Endothelial cell of umbilical vein (primary cell): ENCODE measurements at places on chromosomes 6 and 20. TPM values are rescaled to one million over a fixed set of nuclear protein-coding genes. Genes with fewer than 3 reads are reported as not detected.

CST4 gene
- total RNA-seq, result not detected in 2 replicates

OXT gene
- total RNA-seq, result not detected in 2 replicates

LTA gene
- 0.46 TPM in 1 of 2 replicates, not detected in the other for total RNA-seq

RTEL1 gene
- total RNA-seq, result 38.6 and 44.9 TPM in 2 replicates

COX7A2 gene
- total RNA-seq, result 426 and 455 TPM in 2 replicates

MYH7B gene
- 0.07 TPM in 1 of 2 replicates, not detected in the other for total RNA-seq

C6orf141 gene
- 13.7 and 15.5 TPM in 2 replicates for total RNA-seq

IL17A gene
- not detected in 2 replicates for total RNA-seq

RXRB gene
- total RNA-seq, result 43.4 and 45.6 TPM in 2 replicates

- H3K4me1 ChIP-seq, result peaks cover 13% of the 10 kb centered on the region
- no peak overlapping the region for H3K27ac ChIP-seq
- no peak for DNase-seq
- H3K36me3 ChIP-seq, result no peaks in the 10 kb centered on the region
- no peaks in the 10 kb centered on the region for H3K27me3 ChIP-seq
Measured at GRCh38 chr6:4816904-4817303, 40.7 kb downstream of the CDYL start.

- peaks cover 44% of the 10 kb centered on the region for H3K36me3 ChIP-seq
- no peaks in the 10 kb centered on the region for H3K27me3 ChIP-seq
- peaks cover 60% of the 10 kb centered on the region for H3K4me1 ChIP-seq
- peak; percentile 50 for DNase-seq
Measured at GRCh38 chr6:52509281-52510212, 67.3 kb downstream of the TRAM2 start.

GRCh38 chr6:42380228-42380979 is 71.3 kb downstream of the TRERF1 start:
- DNase-seq, result no peak
- H3K4me3 ChIP-seq, result no peak overlapping the region
- no peak overlapping the region for H3K27ac ChIP-seq
- peaks cover 2% of the 10 kb centered on the region for H3K27me3 ChIP-seq

DNA sequence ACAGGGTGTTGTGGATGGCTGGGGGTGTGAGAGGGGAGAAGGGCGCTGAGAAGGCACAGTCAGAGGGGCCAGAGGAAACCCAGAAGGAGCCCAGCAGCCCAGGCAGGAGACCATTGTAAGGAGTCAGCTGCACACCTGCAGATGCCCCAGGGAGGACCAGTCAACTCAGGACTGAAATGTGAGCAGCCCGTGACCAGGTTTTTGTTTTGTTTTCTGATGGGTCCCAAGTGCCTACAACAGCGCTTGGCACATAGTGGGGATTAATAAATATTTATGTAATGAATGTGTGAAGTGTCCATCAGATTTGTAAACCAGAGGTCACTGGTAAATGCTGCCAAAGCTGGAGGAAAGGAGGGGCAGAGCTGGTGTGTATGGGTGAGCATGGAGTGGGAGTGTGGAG is 30.2 kb downstream of the TRAM2 start:
- no peak overlapping the region for H3K27ac ChIP-seq
- DNase-seq, result no peak
- H3K4me1 ChIP-seq, result peaks cover 80% of the 10 kb centered on the region
- H3K36me3 ChIP-seq, result no peaks in the 10 kb centered on the region

DNA sequence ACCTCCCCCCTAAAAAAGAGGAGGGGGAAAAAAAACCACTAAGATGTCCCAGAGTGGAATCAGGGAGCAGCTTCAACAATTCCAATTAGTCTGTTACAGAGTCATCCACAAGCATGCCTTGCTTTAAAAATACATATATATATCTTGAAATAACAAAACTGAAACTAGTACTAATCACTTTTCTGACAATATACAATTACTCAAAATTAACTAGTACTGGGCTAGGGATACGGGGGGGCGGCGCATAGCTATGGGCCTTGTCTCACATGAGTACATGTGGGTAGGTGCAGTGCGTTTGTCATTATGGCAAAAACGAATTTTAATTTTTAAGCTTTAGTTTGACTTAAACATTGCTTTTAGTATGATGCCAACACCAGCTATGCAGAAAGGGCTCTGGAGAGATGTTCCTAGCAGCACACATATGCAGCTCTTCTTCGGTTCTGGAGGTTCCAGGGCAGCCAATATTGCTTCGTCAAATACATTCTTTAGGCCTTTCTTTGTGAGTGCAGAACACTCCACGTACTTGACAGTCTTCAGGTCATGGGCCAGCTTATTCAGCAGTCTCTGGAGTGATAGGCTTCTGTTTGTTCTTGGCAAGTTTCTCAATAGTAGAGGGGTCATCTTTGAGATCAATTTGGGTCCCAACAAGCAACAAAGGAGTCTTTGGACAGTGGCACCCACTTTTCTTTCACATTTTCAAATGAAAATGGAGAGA is 38.8 kb downstream of the ITCH start:
- H3K36me3 ChIP-seq, result peaks cover 2% of the 10 kb centered on the region
- H3K27me3 ChIP-seq, result no peaks in the 10 kb centered on the region
- no peak overlapping the region for H3K27ac ChIP-seq
- H3K4me1 ChIP-seq, result peaks cover 11% of the 10 kb centered on the region
- DNase-seq, result no peak

DNA sequence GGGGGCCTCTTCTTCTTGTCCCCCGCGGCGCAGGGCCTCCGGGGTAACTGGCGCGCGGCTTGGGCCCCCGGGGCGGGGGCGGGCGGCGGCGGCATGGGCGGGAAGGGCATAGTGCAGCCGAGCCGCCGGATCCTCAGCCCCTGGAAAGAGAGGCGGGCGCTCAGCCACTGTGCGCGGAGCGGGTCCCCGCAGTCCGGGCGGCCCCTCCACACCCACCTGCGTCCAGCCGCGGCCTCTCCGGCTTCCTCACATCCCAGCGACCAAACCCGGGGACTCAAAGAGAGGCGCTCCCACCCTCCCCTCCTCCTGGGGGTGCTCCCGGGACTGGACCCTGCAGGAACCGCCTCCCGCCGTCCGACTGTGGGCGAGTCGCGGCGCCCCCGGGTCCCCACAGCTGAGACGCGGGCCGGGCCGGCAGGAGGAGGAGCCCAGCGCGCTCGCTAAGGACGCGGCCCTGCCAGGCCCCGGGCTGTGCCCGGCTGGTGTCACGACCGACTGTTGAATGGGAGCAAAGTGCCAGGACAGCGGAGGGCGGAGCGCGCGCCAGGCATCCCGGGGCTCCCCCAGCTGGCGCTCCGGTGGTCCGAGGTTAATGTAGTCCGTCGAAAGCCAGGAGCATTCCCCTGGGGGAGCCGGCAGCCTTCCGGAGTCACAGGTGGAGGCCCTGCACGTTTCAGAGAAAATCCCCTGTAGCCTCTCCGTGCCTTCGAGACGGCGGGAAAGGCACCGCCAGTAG is at the start of gene PRR18:
Gene PRR18, minus strand, starts transcription at position 360 of the 736 bp plus-strand sequence. Its CDS starts 250 bp downstream, at position 110.
- H3K27me3 ChIP-seq, result peaks cover 43% of the 10 kb centered on the region
- DNase-seq, result no peak
- H3K36me3 ChIP-seq, result no peaks in the 10 kb centered on the region

DNA sequence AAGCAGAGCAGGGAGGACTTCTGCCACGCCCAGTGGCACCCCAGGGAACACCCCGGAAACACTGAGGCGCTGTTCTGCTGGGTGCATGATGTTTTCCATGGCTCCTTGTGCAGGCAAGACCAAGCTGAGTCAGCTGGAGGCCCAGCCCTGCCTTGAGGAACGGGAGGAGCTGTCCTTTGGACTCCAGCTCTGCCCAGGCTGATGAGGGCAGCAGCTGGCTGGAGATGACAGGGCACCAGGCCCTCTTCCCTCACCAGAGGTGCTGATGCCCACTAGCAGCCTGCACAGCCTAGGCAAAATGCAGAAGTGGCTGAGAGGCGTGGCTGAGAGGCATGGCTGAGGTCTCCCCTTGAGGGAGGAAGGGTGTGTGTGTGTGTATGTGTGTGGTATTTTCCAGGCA is 2.4 kb downstream of the C6orf132 start:
- no peak overlapping the region for H3K27ac ChIP-seq
- peaks cover 22% of the 10 kb centered on the region for H3K4me1 ChIP-seq
- no peaks in the 10 kb centered on the region for H3K36me3 ChIP-seq
- H3K27me3 ChIP-seq, result peaks cover 2% of the 10 kb centered on the region
- H3K4me3 ChIP-seq, result no peak overlapping the region

GRCh38 chr6:32982084-32982701 is 13.8 kb downstream of the BRD2 start:
- H3K4me3 ChIP-seq, result no peak overlapping the region
- no peak for DNase-seq
- H3K4me1 ChIP-seq, result no peaks in the 10 kb centered on the region

DNA sequence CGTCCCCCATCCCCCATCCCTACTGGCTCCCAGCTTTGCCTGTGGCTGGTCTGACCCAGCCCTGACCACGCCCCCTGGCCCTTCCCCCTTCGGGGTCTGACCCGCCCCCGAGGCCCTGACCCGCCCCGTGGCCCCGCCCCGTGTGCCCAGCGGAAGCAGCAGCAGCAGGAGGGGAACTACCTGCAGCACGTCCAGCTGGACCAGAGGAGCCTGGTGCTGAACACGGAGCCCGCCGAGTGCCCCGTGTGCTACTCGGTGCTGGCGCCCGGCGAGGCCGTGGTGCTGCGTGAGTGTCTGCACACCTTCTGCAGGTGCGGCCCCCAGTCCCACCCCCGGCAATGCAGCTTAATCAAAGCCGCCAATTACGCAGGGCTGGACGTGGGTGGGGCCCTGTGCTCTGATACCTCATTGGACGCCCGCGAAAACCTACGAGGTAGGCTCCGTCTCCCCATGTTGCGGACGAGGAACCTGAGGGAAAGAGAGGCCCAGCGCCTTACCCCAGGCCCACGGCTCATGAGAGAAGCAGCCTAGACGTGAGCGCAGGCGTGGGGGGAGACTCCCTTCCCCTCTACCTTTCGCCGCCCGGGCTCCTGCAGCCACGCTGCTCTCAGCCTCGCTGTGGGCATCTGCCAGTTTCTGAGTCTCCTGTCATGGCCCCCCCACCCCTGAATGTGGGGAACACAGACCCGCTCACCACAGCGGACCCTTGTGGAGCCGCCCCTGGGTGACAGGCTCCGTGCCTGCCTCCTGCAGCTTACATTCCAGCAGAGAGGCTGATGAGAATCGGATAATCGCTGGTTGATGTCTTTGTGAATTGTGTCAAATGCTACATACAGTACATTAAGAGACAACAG is 12.8 kb downstream of the RBCK1 start:
- H3K4me3 ChIP-seq, result no peak overlapping the region
- DNase-seq, result no peak
- H3K4me1 ChIP-seq, result no peaks in the 10 kb centered on the region
- peaks cover 30% of the 10 kb centered on the region for H3K36me3 ChIP-seq

- H3K4me3 ChIP-seq, result no peak overlapping the region
- H3K36me3 ChIP-seq, result no peaks in the 10 kb centered on the region
- no peak overlapping the region for H3K27ac ChIP-seq
Measured at GRCh38 chr6:139161169-139161568, 26.3 kb downstream of the HECA start.

- H3K27ac ChIP-seq, result peak overlapping the region; percentile 64
- peak overlapping the region; percentile 82 for H3K4me3 ChIP-seq
- H3K27me3 ChIP-seq, result no peaks in the 10 kb centered on the region
Measured at GRCh38 chr20:63273059-63273579, 506 bp downstream of the ARFGAP1 start.

DNA sequence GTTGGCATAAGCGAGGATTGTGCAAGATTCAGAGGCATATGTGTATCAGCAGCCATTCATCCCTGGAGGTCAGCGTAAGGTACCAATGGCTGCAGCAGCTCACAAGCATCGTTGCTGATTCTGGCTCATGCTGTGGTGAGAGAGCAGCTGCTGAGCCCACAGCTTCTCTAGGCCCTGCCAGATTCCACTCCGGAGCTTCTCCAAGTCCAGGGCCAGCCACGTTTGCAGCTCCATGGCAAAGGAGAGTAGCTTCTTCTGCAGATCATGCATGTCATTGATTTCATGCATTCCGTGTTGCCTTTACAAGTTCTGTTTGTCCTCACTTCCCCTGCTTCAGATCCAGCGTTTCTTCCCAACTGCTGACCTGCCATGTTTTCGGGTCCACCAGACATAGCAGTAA is 474.8 kb upstream of the ID4 start:
- no peaks in the 10 kb centered on the region for H3K4me1 ChIP-seq
- H3K4me3 ChIP-seq, result no peak overlapping the region
- H3K27ac ChIP-seq, result no peak overlapping the region
- no peaks in the 10 kb centered on the region for H3K36me3 ChIP-seq
- H3K27me3 ChIP-seq, result no peaks in the 10 kb centered on the region

- no peaks in the 10 kb centered on the region for H3K36me3 ChIP-seq
- DNase-seq, result no peak
- no peaks in the 10 kb centered on the region for H3K27me3 ChIP-seq
- no peak overlapping the region for H3K4me3 ChIP-seq
- H3K4me1 ChIP-seq, result no peaks in the 10 kb centered on the region
Measured at GRCh38 chr6:164014346-164015087, 600.0 kb downstream of the QKI start.

- H3K27me3 ChIP-seq, result no peaks in the 10 kb centered on the region
- no peak for DNase-seq
- H3K27ac ChIP-seq, result no peak overlapping the region
- H3K4me1 ChIP-seq, result no peaks in the 10 kb centered on the region
Measured at GRCh38 chr6:10174056-10174455, 240.8 kb downstream of the TFAP2A start.

DNA sequence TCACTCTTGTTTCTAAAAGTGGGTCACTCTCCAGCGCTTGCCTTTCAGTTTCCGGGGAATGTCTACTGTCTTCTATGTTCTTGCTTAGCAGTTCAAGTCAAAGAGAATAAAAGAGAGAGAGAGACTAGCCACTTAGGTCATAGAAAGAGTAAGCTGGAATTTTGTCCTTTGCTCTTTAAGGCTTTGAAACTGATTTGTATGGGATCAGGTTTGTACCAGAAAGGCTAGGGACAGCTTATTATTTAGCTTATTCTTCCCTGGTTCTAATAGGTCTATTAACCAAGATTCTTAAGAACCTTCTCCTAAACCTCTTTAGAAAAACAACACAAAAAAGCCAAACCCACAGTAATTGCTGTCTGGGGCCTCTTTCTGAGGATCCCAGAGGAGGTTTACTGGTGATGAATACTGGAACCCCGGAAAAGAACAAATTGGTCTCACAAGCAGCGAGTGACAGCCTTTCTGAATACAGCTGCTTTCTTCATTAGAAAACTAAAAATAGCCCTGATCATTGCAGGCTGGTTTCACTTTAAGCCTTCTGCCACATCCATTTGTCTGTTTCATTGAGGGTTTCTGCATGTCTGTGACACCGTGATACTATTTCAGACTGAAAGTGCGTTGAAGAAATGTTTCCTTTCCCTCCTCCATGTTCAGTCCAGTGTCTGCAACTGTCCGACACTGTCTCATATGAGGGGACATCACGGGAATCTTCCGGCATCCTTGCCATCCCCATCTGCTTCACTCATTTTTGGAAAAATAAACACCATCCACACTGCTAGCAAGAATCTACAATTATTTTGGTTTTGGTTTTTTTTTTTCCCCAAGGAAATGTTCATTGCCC is 75.1 kb upstream of the ATXN1 start:
- no peaks in the 10 kb centered on the region for H3K36me3 ChIP-seq
- no peak overlapping the region for H3K27ac ChIP-seq
- H3K27me3 ChIP-seq, result peaks cover 2% of the 10 kb centered on the region
- H3K4me1 ChIP-seq, result no peaks in the 10 kb centered on the region
- DNase-seq, result no peak
